Lung microvascular endothelial cell (primary cell): ENCODE measurements at places on chromosomes 16 and 17. TPM values are rescaled to one million over a fixed set of nuclear protein-coding genes. Genes with fewer than 3 reads are reported as not detected.

- DNase-seq, result no peak
These were observed 21.0 kb downstream of the SLC7A6OS start for GRCh38 chr16:68289621-68290329.

GRCh38 chr17:50534222-50534978 lies 1.9 kb downstream of the EPN3 start:
- peak; percentile 30 for DNase-seq

- no peak for DNase-seq
These were observed 5.4 kb downstream of the NPLOC4 start for GRCh38 chr17:81631482-81631881.

SLC16A13 gene
- 1.3 and 2.4 TPM in 2 replicates for total RNA-seq

GRCh38 chr17:68152161-68152571 lies 95.7 kb upstream of the AMZ2 start:
- DNase-seq, result no peak

- DNase-seq, result no peak
These were observed 4.3 kb upstream of the MYL4 start for GRCh38 chr17:47204722-47205418.

KCNAB3 gene
- total RNA-seq, result 0.22 and 0.40 TPM in 2 replicates

HYDIN gene
- not detected in 2 replicates for total RNA-seq

DNA sequence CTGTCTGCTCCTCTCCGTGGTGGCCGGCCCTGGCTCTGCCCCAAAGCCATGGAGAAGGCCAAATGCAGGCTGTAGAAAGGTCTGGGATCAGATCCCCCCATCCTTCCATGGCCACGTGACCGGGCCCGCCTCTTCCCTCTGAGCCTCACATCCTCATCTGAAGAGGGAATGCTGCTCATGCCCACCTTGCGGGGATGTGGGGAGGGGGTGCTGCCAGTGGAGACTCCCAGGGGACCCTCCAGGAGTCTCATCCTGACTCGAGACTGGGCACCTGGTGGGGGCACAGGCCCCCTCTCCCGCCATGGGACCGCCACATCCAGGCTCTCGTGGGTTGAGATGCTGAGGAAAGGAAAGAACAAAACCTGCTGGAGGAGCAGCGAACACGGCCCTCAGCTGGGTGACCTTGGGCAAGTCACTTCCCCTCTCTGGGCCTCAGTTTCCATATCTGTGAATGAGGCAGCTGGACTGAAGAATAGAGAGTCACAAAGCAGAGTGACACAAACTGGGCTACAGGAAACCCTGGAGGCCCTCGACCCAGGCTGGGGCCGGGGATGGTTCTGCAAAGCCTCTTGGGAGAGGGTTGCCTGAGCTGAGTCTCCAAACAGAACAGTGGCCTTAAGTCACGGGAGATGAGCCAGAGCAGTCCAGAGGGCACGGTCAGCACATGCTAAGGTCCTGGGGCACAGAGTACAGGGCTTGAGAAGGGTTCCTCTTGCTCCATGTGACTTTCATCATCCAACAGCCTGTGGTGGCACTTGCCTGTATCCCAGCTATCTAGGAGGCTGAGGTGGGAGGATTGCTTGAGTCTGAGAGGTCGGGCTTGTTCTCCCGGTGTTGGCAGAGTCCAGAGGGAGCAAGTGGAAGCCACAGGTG lies 30.1 kb downstream of the SOCS1 start:
- no peak for DNase-seq

GRCh38 chr16:52407778-52408177 lies 139.2 kb downstream of the TOX3 start:
- no peak for DNase-seq

DNA sequence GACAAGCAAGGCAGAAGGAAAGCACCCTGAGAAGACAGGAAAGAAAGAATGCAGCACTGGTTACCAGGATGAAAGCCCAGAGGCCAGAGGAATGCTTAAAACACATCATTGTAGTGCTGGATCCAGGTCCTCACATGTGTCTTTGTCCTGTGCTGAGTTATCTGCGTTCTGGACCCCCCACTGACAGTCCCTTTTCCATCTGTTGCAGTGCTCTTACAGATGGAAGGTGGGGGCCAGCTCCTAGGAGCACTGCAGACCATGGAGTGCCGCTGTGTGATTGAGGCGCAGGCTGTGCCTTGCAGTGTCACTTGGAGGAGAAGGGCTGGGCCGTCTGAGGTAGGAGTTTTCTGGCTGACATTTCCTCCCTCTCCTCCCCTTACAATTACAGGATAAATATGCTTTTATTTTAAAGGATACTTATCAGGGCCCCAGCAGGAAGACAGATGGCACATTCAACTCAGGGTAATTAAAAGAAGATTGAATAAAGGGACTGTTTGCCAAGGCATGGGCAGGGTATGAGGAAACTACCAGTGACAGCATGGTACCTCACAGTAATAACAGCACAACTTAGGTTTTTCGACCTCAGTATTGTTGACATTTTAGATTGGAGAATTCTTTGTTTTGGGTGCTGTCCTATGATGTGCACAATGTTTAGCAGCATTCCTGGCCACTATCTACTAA lies 3.0 kb downstream of the EME1 start:
- DNase-seq, result no peak

DNA sequence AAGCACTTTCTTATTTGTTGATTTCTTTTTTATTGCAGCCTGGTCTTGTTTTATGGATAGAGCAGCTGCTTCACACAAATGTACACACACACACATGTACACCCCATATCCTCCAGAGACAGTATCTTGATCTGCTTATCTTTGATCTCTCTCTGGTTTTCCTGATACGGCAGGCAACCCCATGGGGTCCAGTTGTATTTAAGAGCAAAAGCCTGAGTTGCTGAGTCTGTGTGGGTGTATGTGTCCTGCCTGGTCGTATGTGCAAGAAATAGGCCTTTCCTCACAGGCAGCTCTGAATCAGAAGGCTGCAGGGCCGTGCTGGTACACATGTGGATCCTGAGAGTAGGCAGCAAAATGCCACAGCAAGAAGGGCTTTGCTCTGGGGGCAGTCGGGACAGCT lies 14.6 kb upstream of the LGALS9 start:
- no peak for DNase-seq

DNA sequence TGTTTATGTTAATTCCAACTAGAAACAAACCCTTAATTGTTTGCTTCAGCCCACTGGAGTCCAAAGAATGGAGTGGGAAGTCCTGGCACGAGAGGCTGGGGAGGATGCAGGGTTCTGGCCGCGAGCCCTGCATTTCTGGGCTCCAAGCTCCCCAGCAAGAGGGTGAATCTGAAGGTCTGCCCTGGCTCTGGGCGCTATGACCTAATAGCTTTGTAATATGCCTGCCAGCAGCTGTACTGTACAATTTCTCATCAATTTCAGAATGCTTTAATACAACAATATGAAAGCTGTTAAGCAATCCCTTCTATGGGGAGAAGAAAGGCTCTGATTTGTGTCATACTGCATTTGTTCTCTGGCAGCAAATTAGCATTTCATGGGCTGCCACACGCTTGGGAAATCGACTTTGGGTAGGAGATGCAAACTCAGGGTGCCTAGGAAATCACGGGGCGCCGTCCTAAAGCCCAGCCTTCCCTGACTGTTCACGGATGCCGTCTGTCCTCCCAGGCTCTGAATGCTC lies 43.8 kb downstream of the NDEL1 start:
- no peak for DNase-seq

GRCh38 chr17:13016881-13017654 lies 759 bp downstream of the ELAC2 start:
- DNase-seq, result peak; percentile 41

DNA sequence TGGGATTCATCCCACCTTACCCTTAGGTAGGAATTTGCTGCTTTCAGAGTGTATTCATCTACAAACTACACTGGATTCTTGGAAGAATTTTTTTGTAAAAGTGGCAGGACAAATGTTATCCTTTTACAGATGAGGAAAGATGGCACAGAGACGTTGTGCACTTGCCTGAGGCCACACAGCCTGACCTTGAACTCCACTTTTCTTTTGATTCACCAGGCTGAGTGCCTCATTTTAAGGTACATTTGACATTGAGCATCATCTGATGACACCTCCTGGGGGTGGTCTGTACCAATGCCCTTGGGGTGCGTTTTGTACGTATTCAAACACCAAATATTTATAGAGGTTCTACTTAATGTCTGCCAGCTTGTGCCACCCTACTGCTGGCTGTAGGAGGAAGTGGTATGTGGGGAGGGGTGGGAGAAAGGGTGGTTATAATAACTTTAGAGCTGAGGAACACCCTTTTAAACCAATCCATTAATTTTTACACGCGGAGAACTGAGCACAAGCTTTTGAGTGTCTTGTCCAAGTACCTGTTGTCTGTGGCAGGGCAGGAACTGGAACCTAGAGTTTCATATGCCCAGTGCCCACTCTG lies 29.1 kb downstream of the HS3ST3B1 start:
- DNase-seq, result no peak

DNA sequence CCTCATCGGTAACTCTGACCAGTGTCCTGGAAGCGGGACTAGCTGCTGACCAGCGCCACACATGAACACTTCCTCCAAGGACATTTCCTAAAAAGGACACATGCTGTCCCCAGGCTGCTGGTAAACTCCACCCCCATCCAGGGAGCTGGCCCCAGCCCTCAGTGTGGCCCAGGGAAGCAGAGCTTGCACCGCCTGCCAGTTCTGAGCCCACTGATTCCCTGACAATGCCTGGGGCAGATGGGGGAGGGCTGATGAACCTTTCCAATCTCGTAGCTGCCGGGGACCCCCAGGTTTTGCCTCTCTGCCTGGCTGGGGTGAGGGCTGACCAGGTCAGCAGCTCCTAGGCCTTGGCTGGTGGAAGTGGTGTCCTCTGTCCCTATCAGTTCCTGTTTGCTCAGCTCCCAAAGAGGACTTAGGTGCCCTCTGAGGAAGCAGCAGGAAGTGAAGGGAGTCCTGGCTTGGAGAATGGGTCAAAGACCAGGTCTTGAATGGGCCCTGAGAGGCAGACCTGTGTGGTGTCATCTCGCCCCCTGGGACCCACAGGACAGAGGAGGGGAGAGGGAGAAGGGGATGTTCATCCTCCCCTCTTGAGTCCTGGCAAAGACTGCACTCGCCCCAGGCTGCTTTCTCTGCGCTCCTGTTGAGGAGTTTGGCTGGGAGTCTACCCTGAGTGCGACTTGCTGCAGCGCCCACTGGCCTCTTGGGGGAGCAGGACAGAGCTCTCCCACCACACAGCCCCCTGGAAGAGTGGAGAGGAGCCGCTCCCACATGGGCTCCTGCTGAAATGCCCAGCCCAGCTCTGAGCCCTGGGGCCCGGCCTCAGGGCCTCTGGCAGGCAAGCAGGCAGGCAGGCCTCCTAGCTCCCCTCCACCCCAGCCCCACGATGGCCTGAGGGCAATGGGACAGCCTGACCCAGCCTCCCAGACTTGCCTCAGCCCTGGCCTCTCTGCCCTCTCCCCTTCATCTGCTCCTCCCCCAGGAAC lies 16.8 kb downstream of the PDK2 start:
- peak; percentile 49 for DNase-seq

- DNase-seq, result no peak
These were observed 1362.0 kb downstream of the CDH8 start for GRCh38 chr16:60674241-60674640.

DNA sequence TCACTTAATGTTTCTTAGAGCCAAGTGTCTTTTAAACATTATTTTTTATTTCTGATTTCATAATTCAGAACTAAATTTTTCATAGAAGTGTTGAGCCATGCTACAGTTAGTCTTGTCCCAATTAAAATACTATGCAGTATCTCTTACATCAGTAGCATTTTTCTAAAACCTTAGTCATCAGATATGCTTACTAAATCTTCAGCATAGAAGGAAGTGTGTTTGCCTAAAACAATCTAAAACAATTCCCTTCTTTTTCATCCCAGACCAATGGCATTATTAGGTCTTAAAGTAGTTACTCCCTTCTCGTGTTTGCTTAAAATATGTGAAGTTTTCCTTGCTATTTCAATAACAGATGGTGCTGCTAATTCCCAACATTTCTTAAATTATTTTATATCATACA lies 13.6 kb upstream of the BCAS3 start:
- DNase-seq, result no peak
